ENCODE measurements at places on chromosomes 16 and 17.
A peak's percentile ranks its signal among the peaks of the same experiment; 100 is the strongest.

DNA sequence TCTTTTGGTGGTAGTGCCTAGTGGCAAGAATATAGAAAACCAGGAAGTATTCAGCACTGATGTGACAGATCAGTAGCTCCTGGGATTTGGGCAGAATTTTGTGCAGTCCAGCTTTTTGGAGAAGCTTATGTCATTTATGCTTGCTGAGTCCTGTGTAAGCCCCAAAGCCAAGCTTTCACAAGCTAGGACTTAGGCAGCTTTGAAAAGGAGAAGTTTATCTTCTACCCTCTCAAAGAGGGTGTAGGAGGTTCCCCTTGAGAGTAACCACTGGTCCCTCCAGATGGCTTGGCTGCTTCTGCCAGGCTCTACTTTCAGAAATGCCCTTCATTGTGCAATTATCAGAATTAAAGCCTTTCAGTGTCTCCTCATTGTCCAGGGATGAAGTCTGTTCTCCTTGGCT is 78.8 kb downstream of the CES1 start:
- no peak for DNase-seq

- DNase-seq = no peak
Observed at GRCh38 chr16:26765087-26765486, 301.6 kb upstream of the C16orf82 start.

GRCh38 chr16:28534542-28535373 is 4.0 kb downstream of the NUPR1 start:
- DNase-seq = no peak

GRCh38 chr17:79518585-79519523 is 92.0 kb downstream of the RBFOX3 start:
- DNase-seq = no peak

DNA sequence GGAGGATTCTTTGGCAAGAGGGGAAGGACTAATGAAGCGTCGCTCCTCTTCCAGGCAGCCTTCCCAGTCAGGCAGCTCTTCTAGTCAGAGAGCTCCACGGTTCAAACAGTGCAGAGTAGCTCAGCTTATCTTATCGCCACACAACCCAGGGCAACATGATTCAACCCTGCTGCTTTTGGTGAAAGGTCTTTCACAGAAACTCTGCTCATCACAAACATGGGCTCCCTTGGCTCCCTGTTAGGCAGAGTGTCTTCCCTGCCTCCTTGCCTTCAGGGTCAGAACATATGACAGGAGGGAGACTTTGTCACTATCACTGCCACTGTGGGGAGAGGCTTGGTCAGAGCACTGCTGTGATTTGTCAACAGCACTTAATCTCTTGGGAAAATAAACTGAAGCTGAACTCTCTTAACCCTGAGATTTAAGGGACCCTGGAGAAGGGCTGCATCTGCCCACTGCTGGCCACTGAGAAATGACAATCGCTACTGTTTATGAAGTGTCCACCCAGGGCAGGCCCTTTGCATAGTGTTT is 6.9 kb upstream of the SLC13A2 start:
- peak; percentile 18 for DNase-seq

DNA sequence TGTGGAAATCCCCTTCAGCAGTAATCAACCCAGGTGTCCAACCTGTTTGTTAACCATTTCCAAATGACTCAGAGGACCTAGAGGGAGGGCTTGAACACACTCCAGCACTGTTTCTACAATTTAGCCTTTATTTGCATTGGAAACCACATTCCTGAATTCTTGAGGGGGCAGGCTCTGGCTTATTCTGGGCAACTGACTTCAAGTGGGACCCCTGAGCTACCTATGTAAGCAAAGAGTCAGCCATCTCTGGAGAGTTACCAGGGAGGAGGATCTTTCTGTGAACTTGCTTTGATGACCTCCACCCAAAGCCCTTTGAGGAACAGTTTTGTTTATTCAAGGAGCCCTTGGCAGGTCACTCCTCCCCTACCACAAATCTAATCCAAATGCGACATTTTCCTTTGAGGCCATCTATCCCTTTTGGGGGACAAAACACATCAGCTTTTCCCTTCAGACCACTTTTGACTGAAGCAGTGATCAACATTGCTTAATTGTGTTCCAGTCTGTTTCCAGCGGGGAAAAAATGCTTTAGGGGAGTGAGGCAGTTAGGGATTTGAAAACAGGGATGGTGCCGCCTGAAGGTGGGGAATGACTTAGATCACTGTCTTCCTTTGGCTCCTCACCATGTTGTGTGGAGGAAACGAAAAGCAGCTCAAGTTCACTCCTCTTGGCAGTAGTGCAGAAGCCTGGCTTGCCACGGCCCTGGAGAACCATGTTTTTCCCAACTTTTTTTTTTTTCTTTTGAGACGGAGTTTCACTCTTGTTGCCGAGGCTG is 46.2 kb downstream of the TUBD1 start:
- peak; percentile 78 for DNase-seq

DNA sequence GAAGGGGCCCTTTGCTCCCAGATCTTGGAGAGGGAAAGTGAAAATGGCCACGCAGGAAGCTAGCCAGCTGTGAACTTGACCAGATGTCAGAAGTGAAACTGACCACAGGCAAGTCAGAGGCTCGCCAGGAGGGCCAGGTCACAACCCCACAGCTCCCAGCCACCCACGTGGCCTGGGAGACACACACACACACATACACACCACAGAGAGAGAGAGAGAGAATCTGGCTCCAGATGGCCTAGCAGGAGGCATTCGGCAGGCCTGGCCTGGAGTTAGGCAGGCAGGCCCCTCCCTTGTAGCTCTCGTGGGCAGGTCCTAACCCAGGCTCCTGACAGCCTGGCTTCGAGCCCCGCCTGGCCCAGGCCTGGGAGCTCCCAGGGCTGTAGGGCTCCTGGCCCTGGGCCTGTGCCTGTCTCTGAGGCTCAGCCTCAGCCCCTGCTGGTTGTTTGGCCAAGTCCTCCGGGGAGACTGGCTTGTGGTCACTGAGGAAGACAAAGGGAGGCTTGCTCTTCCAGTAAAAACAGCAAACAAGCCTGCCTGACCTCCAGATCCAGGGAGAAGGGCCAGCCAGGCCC is 20.2 kb downstream of the NGFR start:
- DNase-seq = peak; percentile 93

DNA sequence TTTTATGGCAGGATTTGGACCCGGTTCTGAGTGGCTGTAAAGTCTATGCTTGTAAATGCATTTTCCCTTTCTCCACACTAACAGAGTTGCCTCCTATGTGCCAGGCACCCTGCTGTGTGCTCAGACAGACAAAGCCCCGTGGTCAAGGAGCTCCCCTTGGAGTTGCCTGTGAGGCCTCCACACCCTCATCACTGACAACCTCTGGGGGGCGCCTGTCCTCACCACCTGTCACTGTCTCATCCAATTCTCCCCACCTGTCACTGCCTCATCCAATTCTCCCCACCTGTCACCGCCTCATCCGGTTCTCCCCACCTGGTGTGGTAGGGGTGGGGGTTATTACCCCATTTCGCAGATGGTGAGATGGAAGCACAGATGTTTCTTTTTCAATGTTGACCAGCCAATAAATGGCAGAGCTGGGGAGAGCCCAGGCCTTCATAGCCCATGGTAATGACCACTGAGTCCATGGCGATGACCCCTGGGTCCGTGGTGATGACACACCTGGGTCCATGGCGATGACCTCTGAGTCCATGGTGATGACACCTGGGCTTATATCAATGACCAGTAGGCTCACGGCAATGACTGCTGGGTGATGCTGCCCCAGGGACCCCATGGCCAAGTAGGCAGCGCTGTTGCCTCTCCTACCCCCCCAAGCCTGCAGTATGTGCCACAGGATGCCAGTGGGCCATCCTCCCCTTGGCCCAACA is 150.1 kb downstream of the IRF8 start:
- no peak for DNase-seq

- DNase-seq = no peak
Observed at GRCh38 chr17:12349297-12349696, 316.4 kb upstream of the MYOCD start.

GRCh38 chr17:12735517-12735916 is 53.8 kb upstream of the ARHGAP44 start:
- DNase-seq = no peak

DNA sequence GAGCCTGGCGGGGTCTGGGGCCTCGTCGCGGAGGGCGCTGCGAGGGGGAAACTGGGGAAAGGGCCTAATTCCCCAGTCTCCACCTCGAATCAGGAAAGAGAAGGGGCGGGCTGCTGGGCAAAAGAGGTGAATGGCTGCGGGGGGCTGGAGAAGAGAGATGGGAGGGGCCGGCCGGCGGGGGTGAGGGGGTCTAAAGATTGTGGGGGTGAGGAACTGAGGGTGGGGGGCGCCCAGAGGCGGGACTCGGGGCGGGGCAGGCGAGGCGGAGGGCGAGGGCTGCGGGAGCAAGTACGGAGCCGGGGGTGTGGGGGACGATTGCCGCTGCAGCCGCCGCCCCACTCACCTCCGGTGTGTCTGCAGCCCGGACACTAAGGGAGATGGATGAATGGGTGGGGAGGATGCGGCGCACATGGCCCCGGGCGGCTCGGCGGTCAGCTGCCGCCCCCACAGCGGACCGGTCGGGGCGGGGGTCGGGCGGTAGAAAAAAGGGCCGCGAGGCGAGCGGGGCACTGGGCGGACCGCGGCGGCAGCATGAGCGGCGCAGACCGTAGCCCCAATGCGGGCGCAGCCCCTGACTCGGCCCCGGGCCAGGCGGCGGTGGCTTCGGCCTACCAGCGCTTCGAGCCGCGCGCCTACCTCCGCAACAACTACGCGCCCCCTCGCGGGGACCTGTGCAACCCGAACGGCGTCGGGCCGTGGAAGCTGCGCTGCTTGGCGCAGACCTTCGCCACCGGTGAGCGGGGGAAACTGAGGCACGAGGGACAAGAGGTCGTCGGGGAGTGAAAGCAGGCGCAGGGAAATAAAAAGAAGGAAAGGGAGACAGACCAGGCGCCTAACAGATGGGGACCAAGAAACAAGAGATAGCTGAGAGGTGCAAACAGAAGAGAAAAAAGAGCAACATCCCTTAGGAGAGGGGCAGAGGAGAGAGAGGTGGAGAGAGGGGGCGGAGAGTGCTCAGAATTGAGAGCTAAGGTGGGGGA is at the start of gene PNMT:
TSS of gene PNMT (plus strand) at position 509 of the 980 bp plus-strand sequence. CDS start at position 532, 23 bp downstream.
- peak; percentile 64 for DNase-seq

DNA sequence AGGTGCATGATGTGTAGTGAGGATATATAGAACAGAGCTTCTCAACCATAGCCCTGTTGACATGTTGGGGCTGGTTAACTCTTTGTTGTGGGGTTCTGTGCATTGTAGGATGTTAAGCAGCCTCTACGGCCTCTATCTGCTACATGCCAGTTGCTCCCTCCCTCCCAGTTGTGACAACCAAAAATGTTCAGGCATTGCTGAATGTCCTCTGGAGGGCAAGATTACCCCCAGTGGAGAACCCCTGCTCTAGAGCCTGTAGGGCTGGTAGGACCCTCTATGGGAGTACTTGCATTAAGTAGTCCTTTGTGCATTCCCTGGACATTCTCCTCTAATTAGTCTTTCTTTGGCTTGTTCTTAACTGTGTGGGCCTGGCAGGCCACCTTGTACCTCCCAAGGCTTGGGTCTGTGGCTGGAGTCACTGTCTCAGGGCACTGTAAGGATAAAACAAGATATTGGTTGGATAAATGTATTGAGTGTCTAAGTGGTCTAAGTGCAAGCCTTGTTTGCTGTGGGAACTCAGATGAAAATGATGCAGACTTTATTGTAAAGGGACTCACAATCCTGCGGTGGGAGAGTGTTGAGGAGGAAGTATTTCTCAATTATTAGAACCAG is 19.8 kb upstream of the MYO1D start:
- no peak for DNase-seq

DNA sequence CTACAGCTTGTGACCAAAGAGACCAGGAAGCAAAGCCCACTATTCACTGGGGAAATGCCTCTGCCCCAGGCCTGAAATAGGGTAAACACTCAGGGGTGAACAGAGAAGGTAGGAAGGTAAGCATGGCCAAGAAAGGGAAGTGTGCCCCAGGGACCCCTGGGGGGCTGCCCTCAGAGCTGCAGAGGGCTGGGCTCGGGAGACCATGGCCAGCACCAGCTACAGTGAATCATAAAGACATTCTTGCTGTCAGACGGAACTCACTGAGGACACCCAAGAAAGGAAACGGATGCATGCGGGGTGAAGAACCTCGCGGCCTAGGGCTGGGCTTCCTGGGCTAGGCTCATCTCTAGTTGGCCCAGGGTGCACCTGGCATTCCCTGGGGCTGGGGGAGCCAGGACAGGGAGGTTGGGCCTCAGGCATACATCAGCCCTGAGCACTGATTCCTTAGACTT is 9.6 kb downstream of the HIC1 start:
- no peak for DNase-seq

DNA sequence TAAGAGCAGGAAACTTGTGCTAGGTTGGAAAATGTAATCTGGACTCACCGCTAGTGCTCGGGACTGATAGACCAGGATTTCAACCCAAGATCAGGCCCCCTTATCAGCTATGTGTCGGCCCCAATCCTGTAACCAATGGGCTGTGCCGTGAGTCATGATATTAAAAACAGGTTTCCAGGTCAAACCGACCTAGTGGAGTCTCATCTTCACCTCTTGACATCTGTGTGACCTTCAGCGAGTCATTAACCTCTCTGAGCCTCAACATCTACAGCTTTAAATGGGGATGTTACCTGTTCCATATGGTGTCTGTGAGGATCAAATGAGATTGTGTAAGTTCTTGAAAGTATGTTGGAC is 512 bp downstream of the PMM2 start:
- DNase-seq = no peak

- no peak for DNase-seq
Observed at GRCh38 chr17:39132192-39132610, 19.2 kb downstream of the PLXDC1 start.

DNA sequence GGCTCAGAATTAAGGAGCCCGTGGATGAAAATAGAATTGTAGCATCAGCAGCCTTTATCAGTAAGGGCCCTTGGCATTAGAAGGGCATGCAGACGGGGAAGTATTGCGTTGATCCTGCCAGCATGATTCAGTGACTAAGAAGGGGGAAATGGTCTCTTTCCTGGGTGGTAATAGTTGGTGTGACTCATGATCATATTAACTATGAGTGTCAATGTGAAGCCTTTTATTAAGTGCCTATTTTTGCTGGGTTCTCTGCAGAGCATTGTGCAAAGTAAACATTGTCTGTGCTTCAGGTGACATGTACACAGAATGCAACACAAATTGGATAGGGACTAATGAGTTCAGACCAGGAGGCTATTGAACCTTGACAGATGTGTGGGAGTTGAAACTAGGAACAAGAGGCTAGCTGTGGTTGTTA is 24.5 kb downstream of the RCVRN start:
- peak; percentile 59 for DNase-seq
